ENCODE measurements at places on chromosomes 1 and 21.
A peak's percentile ranks its signal among the peaks of the same experiment; 100 is the strongest.

GRCh38 chr1:22471078-22471477, 19.4 kb downstream of the ZBTB40 start:
- DNase-seq, result no peak

DNA sequence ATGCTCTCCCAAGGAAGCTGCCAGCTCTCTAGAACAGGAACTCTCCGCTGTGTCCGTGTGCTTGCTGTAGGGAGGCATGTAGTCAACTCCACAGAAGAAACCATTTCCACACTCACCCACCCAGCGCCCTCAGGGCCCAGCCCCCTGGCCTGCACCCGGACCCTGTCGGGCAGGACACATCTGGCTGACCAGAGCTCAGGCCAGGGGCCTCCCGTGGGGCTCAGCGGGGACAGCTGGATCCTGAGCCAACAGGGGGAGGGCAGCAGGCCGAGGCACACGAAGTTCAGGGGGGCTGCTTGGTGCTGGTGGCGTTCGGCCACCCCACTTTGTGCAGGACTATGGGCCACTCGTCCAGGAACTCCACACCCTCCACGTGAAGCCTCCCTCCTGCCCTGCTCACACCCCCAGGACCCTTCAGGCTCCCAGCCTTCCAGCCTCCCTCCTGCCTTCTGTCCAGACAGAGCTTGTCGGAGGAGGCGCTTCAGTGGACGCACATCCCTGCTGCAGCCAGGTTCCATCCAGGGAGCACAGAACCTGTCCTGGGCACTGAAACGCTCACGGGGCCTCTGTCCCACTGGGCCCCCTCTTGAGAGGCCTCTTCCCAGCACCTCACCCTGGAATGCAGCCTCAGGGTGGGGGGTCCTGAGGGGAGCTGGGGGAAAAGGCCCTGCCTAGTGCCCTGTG, 15.0 kb upstream of the FAAP20 start:
- DNase-seq, result no peak

GRCh38 chr1:74732960-74733603, at the start of the genes CRYZ and TYW3:
Gene CRYZ, minus strand, starts transcription at chr1:74733050. Its CDS starts 8,229 bp downstream, at chr1:74724821.
Gene TYW3, plus strand, starts transcription at chr1:74733152. Its CDS starts 93 bp downstream, at chr1:74733245.
- peak; percentile 94 for DNase-seq

- DNase-seq, result no peak
Observed at GRCh38 chr1:207672522-207673130, 27.7 kb downstream of the CR1L start.

DNA sequence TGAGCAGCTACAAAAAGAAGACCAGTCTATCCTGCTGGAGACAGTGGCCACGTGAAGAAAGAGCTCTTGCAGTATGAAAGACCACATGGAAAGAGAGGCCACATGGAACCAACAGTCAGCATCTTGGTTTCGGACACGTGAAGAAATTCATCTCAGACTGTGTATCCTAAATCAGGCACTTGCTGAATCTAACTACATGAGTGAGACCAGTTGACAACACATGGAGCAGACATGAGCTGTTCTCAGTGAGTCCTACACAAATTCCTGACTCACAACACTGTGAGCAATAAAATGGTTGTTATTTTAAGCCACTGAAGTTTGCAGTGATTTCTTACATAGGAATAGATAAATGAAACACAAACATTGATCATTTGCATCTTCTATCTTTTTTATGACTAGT, 2.4 kb upstream of the TAF1A start:
- DNase-seq, result no peak

DNA sequence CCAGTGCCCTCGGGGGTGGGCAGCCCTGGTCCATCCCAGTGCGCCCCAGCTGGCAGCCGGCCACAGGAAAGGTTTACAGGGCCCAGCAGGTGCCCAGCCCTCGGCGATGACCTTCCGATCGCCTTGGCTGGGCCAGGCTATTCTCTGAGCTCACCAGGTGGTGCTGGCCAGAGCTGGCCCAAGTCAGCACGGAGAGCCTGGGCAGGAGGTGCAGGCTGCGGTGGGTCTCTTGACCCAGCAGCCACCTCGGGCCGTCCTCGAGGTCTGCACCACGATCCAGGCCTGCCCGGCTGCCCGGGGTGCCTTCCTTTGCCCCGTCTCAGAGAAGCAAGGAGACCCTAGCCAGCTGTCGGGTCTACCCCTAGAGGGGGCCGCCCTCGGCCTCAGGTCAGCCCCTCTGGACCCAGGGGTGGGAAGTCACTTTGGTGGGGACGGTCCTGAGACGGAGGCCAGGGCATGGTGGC, 370 bp downstream of the PERM1 start:
- no peak for DNase-seq

GRCh38 chr1:230145953-230146476, 79.0 kb downstream of the GALNT2 start:
- no peak for DNase-seq

GRCh38 chr1:8496473-8496872, 178.6 kb downstream of the SLC45A1 start:
- DNase-seq, result no peak

GRCh38 chr1:39331647-39332046, 127.2 kb downstream of the MACF1 start:
- no peak for DNase-seq

- DNase-seq, result no peak
Observed at GRCh38 chr1:84073266-84073665, 70.8 kb upstream of the PRKACB start.

DNA sequence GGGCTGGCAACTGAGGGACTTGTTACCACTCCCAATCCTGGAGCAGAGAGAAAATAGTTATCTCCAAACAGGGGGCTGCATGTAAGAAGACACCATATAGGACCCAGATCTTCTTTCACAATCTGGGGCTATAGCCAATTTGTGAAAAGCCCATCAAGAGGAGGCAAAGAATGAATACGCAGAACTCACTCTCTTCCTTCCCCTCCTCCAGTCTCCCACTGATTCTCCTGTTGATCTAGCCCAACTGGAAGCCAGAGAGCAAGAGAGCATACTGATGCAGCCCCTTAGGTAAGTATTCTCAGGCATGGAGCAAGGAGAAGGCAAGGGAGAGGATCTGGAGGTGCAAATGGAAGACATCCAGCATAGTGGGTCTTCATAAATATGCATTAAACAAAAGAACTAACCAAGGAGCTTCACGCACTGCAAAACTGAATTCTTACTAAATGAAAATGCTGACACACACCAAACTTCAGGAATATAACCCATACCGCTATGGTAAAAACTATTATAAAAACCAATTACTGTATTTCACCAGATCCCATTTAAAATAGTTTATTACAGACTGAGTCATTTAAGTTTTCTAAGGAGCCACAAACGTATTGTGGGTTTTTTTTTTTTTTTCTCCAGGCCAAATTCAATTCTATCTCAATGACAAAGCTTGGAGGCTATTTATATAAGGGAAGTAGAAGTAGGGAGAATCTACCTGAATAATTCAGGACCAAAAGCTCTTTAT, 15.5 kb upstream of the HMGB4 start:
- DNase-seq, result no peak

- no peak for DNase-seq
Observed at GRCh38 chr1:156276532-156276931, 6.1 kb downstream of the SMG5 start.

Measured in activated naive CD4-positive, alpha-beta T cell treated with anti-CD3 and anti-CD28 coated beads, Interleukin-2, amount 10 ng/mL, durations not matched to agents 7 days and 5 days (primary cell).